ENCODE measurements at places on chromosomes 5 and 9.

GRCh38 chr9:136054798-136055714, 40.0 kb downstream of the NACC2 start:
- DNase-seq, result no peak

GRCh38 chr5:135494196-135494595, 41.6 kb downstream of the NEUROG1 start:
- DNase-seq, result no peak

DNA sequence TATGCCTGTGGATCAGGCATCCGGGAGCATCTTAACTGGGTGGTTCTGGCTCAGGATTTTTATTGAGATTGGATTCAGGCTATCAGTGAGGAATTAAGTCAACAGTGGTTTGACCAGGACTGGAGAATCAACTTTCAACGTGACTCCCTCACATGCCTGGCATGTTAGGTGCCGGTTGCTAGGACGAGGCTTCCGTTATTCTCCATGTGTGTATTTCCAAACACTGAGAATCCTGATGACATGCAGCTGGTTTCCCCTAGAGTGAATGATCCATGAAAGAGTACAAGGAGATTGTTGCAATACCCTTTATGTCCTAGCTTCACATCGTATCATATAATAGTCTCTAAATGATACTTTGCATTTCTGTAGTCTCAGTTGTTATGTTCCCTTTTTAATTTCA, 529.2 kb downstream of the ANXA1 start:
- no peak for DNase-seq

DNA sequence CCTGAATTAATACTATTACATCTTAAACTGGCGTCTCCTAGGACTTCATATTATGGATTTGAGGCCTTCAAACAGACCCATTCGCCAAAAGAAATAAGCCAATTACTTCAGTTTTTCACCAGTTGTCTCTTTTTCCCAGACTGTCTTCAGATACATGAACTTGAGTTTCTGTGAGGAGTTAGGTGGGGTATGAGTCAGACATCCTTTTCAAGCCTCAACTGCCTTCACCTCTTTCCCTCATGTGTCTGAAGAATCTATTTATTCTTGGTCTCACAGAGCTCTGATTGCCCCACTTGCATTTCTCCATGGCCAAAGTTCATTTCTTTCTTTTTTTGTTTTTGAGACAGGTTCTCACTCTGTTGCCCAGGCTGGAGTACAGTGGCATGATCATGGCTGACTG, 12.5 kb downstream of the WNT8A start:
- DNase-seq, result no peak

- DNase-seq, result no peak
Measured at GRCh38 chr5:151303666-151304065, at the start of gene SLC36A3. SLC36A3 (minus strand) TSS chr5:151303766; CDS start chr5:151303354, 412 bp downstream.

DNA sequence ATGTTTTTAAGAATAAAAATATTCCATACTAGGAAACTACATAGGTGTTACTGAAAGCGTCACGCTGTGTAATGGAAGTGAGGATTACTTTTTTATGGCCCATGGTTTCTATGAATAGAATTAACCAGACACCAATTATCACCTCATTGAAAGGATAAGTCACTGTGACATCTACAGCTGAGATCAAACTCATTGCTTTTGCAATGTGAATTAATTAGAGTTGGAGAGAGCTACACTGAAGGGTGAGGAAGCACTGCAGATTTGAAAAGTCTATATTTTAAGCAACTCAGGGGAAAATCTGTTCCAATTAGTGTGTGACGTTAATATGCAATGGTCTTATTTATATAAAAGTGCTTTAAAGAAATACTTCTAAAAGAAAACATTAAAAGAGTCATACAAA, 1300.1 kb upstream of the DMAC1 start:
- no peak for DNase-seq

DNA sequence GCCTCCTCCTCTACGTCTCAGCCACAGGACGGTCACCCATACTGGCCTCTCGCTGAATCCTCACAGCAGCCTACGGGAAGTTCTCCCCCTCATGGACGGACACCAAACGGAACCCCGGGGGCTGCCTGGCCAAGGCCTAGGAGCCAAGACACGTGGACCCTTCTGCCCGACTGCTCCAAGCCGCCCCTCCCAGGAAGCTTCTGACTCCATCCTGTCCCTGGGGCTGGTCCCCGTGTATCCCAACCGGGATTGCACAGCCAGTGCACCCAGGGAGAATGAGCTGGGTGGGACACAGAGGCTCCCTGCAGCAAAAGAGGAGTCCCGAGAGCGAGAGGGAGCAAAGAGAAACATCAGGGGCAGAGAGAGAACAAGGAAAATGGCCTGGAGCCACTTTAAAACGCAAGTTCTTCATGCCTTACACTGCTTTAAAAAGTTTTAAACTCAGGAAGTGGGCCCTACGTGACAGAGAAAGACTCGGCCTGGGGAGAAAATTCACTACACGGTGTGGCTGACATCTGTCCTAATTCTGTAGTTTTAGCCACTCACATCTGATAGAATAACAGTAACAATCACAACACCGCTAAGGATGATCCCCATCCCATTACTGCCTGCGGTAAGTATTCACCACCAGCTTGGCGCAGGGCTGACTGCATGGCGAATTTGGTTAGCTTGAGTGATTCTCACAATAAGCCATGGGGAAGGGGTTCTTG, 3.0 kb downstream of the FAM78A start:
- DNase-seq, result peak; percentile 42

DNA sequence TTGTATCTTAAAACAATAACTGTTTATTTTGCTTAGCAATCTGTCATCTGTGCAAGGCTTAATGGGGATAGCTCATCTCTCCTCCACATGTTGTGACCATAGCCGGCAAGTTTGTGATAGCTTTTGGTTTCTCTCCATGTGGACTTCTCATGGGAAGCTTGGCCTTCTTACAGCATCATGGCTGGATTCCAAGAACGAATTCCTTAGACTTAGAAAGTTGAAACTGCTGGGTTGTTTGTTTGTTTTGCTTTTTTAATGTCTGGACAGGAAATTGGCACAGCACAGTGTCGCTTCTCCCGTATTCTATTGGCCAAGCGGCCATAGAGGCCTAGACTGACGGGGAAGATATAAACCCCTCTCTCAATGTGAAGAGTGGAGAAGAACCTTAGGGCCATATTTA, 61.0 kb upstream of the PRDM9 start:
- no peak for DNase-seq

- DNase-seq, result no peak
Measured at GRCh38 chr9:100555471-100555870, 22.4 kb upstream of the CAVIN4 start.

GRCh38 chr5:134595458-134595838, 37.2 kb downstream of the SAR1B start:
- DNase-seq, result no peak
